HCT116 (cell line): ENCODE measurements at places on chromosomes 3 and 15. TPM values are rescaled to one million over a fixed set of nuclear protein-coding genes. Genes with fewer than 3 reads are reported as not detected.

The CIB2 gene
- total RNA-seq: 17.3 TPM

The FOXB1 gene
- total RNA-seq: not detected

The CAMKV gene
- 0.10 TPM for total RNA-seq

The TTLL13 gene
- 1.0 TPM for total RNA-seq

GRCh38 chr3:3771567-3771966 is 27.7 kb upstream of the LRRN1 start:
- no peaks in the 10 kb centered on the region for H3K36me3 ChIP-seq
- no peak overlapping the region for H3K4me3 ChIP-seq
- DNase-seq: no peak
- H3K27ac ChIP-seq: no peak overlapping the region
- no peaks in the 10 kb centered on the region for H3K4me1 ChIP-seq

- no peaks in the 10 kb centered on the region for H3K4me1 ChIP-seq
- H3K27me3 ChIP-seq: no peaks in the 10 kb centered on the region
- no peak overlapping the region for H3K27ac ChIP-seq
Observed at GRCh38 chr3:173660645-173661299, 263.2 kb downstream of the NLGN1 start.

DNA sequence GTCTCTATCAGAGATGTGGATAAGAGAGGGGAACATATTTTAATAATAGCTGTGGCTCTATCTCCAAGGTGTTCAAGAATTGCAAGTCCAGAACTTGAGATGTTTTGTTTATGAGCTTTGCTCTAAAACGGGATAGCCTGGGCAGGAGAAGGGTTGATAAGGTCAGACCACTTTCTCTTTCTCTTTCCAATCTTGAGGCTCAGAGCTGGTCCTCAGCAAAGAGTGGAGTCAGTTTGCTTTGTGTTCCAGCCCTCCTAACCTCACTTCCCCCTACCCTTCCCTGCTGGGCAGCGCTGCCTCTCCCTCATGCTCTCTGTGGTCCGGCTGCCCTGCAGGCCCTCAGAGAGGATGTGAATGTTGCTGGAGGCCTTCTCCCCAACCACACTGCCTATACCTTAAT is 13.8 kb downstream of the KLHL6 start:
- H3K27ac ChIP-seq: no peak overlapping the region
- no peaks in the 10 kb centered on the region for H3K27me3 ChIP-seq
- no peaks in the 10 kb centered on the region for H3K36me3 ChIP-seq
- no peak for DNase-seq
- no peaks in the 10 kb centered on the region for H3K4me1 ChIP-seq

DNA sequence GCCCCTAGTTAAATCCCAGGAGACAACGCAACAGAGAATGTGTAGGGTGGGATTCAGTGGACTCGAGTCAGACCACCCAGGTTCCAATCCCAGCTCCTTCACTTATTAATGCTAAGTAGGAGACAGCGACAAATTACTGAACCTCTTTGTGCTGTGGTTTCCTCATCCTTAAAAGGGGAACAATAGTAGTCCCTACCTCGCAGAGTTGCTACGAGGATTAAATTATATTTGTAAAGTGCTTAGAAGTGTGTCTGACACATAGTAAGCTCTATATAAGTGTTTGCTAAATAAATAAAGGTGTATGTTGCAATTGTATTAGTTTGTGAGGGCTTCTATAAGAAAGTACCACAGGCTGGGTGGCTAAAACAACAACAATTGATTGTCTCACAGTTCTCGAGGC is 58.0 kb upstream of the PPARG start:
- no peak overlapping the region for H3K4me3 ChIP-seq
- DNase-seq: no peak
- peaks cover 8% of the 10 kb centered on the region for H3K4me1 ChIP-seq
- no peaks in the 10 kb centered on the region for H3K36me3 ChIP-seq
- no peak overlapping the region for H3K27ac ChIP-seq

DNA sequence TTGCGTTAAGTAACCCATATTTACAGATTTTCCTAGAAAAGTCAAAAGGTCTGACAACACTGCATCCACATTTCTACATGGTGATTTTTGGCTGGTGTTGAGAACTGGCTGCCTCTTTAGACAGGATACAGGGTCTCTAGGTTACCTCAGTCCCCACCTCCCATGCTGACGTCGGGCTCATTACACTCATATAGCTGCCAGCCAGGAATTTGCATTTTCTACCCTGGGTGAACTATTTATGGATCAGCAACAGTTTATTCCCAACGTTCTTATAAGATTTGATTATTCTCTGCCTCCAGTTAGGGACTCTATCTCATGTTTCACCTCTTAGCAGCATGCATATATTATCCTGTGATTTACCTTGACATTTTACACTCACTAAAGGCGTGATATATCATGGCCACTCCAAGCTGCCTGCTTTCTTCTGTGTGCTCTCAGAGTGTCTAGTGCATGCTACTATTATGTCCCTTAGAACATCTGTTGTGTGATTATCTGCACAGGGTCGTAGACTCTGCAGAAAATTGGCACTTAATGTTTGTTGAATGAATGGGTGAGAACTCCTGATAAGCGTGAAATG is 49.0 kb downstream of the CLDN11 start:
- no peaks in the 10 kb centered on the region for H3K36me3 ChIP-seq
- H3K27ac ChIP-seq: no peak overlapping the region
- H3K4me3 ChIP-seq: no peak overlapping the region
- no peaks in the 10 kb centered on the region for H3K27me3 ChIP-seq

- no peak overlapping the region for H3K27ac ChIP-seq
- no peak overlapping the region for H3K4me3 ChIP-seq
- H3K27me3 ChIP-seq: peaks cover 65% of the 10 kb centered on the region
- no peaks in the 10 kb centered on the region for H3K36me3 ChIP-seq
- H3K4me1 ChIP-seq: no peaks in the 10 kb centered on the region
Observed at GRCh38 chr3:73228959-73229358, 167.5 kb downstream of the EBLN2 start.

- no peak overlapping the region for H3K27ac ChIP-seq
- H3K27me3 ChIP-seq: no peaks in the 10 kb centered on the region
- H3K4me3 ChIP-seq: no peak overlapping the region
- peaks cover 5% of the 10 kb centered on the region; the same call in 1 of the 2 replicates for H3K36me3 ChIP-seq
- DNase-seq: no peak
Observed at GRCh38 chr15:72487070-72487797, 13.1 kb downstream of the ARIH1 start.

- no peaks in the 10 kb centered on the region for H3K36me3 ChIP-seq
- H3K27me3 ChIP-seq: no peaks in the 10 kb centered on the region
- no peak for DNase-seq
- H3K4me3 ChIP-seq: no peak overlapping the region
- H3K27ac ChIP-seq: no peak overlapping the region
- peaks cover 7% of the 10 kb centered on the region for H3K4me1 ChIP-seq
Observed at GRCh38 chr15:88511161-88511560, 35.3 kb downstream of the DET1 start.

- no peaks in the 10 kb centered on the region for H3K27me3 ChIP-seq
- H3K4me3 ChIP-seq: no peak overlapping the region; the same call in 1 of the 2 replicates
- H3K36me3 ChIP-seq: no peaks in the 10 kb centered on the region
- peaks cover 46% of the 10 kb centered on the region for H3K4me1 ChIP-seq
Observed at GRCh38 chr3:184562878-184563560, 1.4 kb downstream of the EPHB3 start.

GRCh38 chr3:37502621-37503020 is 328.2 kb upstream of the LRRFIP2 start:
- H3K36me3 ChIP-seq: no peaks in the 10 kb centered on the region
- H3K4me3 ChIP-seq: no peak overlapping the region
- no peaks in the 10 kb centered on the region for H3K4me1 ChIP-seq
- peaks cover 21% of the 10 kb centered on the region for H3K27me3 ChIP-seq
- H3K27ac ChIP-seq: no peak overlapping the region
- no peak for DNase-seq
